ENCODE measurements at places on chromosomes 7 and 10.

- peak; percentile 97 for DNase-seq
These were observed 473.8 kb downstream of the KCNMA1 start for GRCh38 chr10:77163670-77164348.

- DNase-seq = no peak
These were observed 29.5 kb downstream of the CDC123 start for GRCh38 chr10:12225444-12225843.

DNA sequence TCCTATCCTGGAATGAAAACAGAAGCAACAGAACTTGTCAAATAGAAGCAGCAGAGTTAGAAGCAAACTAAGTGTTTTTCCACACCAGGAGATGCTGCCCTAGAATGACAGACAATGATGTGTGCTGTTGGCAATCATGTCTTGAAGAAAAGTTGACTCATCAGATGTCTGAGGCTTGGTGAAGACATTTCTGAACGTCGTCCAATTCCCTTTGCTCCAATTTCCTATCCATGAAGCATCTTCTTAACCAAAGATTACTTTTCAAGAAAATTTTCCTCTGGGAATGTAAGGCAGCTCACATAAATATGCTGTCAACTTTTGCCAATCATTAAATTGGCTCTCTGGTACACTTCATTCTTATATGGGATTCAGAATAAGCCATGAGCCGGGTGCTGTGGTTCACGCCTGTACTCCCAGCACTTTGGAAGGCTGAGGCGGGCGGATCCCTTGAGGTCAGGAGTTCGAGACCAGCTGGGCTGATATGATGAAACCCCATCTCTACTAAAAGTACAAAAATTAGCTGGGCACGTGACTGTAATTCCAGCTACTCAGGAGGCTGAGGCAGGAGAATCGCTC lies 34.6 kb downstream of the MALSU1 start:
- peak; percentile 89 for DNase-seq

GRCh38 chr10:97651773-97652172 lies 11.3 kb downstream of the PI4K2A start:
- DNase-seq = no peak

DNA sequence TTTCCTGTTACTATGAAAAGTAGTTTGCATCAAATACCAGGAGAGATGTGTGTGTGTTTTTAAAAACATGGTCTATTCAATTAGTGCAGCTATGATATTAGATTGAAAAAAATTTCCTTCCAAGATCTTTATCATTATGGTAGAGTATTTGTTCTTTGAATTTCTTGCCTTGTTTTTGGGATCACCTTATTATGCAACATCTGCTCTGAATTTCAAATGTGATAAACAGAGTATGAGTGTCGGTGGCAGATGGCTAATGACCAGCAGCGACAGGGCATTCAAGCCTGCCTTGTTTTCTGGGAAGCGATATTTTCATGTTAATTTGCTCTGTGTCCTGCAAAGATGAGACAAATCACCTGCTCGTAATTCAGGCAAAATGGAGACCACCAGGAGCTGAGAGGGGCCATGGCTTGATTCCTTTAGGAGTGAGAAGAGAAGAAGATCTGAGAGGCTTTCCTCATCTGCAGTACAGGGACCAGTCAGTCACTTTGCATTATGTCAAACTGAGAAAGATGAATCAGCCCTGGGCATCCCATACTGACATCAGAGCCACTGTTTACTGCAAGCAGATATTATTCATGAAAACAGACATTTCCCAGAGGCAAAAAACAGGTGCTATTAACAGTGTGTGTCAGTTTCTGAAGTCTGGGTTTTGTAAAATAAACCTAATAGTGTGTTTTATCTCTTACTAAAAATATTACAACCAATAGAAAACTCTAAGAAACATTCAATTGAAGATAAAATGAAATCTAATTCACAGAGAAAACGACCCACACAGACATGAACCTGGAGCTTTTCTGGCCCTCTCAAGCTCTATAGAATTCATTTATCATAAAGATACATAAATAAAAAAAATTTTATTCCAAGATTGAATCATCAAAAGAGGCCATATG lies 67.6 kb downstream of the CDK6 start:
- DNase-seq = peak; percentile 50

DNA sequence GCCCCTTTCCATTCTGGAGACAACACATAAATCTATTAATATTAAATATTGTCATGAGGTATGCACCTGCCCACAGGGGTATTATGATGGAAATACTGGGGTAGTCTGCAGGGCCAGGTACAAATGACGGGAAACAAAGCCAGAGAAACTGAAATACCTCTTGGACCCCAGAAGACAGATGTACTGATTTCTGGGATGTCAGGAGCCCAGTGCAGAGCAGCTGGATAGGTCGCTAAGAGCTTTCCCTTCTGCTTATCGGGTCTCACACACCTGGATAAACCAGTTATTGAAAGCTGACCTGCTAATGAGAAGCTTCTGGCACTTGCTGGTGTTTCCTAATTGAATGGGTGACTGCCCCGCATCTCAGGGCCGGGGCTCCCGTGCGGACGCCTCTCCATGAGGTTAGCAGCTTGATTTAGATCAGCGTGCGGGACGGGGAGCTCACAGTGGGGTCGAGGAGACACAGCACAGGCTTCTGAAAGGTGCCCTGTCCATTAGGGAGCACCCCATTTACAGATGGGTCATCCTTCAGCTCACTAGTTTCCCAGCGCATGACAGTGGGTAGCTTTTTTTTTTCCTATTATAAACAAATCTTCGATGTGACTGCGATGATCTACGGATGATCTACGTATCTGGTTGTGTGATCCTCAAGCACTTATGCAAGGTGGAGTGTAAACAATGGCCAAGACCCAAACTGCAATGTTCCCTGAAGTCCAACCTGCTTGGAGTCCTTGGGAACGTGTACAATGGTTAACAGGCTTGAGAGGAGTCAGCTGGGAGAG lies 1.5 kb upstream of the INSIG1 start:
- DNase-seq = no peak

Data from foreskin fibroblast (primary cell).